ENCODE measurements at places on chromosomes 5 and 9.

DNA sequence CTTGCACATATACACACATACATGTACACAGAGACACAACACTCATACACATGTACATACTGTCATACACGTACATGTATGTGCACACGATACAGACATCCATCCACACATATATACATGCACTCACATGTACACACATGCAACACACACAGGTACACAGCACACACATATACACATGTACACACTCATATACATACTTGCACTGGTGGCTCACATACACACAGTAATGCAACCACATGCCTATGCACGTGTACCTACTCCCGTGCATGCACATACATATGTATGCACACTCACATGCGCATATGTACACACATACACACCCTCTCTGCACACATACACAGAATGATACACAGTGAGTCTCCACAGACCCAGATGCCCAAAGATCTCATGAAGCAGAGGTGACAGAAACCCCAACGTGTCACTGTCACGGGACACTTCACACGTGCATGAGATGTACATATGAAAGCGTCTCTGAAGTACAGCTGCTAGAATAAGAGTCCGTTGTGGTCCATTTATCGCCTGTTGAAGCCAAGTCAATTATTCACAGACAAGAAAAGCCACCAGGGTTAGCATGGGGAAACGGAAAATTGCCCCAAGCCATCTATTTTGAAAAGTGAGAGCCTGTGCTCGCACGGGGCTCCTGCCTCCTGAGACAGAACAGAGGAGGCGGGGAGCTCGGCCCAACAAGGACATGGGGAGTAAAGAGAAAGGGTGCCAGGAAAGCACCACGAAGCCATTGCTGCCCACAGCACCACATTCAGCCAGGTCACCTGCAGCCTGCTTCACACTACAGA lies 24.9 kb downstream of the LPCAT1 start:
- no peak for DNase-seq

DNA sequence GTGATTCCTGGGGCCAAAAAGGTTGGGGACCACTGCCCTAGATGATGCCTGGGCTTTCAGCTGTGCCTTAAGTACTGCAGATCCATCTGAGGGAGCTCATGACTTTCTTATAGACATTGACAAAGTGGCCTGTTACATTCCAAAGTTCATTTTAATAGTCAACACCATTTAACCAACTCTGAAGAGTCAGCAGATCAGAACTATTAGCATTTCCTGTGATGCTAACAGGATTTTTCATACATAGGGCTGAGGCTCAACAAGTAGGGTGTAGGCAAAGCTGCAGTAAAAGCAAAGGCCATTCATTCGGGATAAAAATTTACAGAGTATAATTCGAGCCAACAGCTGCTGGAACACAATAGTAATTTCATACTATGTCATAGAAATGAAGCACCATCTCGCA lies 105.4 kb downstream of the LPAR1 start:
- no peak for DNase-seq

- no peak for DNase-seq
Measured at GRCh38 chr5:78578015-78578414, 70.6 kb downstream of the LHFPL2 start.

GRCh38 chr5:131109540-131110255 lies 55.4 kb downstream of the HINT1 start:
- no peak for DNase-seq

- DNase-seq, result no peak
Measured at GRCh38 chr5:163248871-163249270, 188.5 kb upstream of the CCNG1 start.

DNA sequence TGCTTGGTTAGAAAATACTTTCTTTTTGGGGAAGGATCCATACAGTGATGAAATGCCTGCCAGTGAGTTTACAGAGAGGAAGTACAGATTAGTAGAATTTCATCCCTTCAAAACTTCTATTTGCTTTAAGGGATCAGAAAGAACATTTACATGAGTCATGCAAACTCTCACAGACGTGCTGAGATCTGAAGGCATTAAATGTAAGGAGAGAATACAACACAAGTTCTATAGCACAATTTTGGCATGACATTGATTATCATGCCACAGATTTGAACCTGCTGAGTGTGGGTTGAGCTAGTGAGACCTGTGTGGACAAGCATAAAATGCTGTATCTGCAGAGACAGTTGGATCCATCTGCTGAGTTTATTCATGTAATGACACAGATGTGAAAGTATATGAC lies 613.6 kb upstream of the SEMA6A start:
- DNase-seq, result no peak

DNA sequence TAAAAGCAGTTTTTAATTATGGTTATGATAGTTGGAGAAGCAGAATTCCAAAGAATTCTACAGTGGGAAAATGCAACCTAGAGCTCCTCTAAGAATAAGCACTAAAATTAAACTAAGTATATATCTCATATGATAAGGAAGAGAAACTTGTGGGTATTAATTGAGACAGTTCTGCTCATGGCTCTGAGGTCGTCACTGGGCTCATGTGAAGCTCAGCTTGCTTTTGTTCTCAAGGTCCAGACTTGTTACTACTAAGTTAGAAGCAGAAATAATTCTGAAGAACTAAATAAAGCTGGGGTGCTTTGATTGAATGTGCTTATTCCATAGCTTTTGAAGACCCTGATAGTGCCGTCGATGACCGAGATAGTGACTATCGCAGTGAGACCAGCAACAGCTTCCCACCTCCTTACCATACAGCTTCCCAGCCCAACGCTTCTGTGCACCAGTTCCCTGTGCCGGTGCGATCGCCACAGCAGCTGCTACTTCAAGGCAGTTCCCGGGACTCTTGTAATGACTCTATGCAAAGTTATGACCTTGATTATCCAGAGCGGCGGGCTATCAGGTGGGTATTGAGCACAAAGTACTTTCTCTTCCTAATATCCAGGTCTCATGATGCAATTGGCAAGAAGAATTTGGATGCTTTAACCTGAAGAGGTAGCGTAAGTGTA lies 133.7 kb downstream of the UNC13B start:
- DNase-seq, result no peak

DNA sequence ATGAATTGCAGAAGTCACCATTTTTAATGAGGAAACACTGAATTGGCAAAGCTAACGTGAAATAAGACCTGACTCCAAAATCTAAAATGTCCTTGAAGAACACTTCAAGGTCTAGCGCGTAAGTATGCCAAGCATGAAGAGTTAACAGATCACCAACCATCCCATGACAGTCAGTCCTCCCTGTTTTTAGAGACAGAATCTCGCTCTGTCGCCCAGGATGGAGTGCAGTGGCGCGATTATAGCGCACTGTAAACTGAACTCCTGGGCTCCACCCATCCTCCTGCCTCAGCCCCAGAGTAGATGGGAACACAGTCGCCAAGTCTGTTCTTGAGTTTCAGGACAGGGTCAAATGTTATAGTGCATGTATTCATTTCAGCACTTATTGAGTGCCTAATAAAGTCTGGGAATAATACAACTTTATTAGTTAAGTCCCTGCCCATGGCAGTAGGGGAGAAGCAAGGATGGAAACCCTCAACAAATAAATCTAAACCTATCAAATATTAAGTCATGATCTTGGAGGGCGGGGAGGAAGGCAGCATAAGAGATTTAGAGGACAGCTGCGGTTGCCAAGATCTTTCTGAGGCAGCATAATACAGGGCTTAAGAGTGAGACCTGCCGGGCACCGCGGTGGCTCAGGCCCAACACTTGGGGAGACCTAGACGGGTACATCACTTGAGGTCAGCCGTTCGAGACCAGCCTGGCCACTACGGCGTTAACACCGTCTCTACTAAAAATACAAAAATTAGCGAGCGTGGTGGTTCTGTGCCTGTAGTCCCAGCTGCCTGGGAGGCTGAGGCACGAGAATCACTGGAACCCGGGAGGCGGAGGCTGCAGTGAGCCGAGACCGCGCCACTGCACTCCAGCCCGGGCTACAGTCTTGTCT lies 1.1 kb downstream of the ATPSCKMT start:
- DNase-seq, result no peak

DNA sequence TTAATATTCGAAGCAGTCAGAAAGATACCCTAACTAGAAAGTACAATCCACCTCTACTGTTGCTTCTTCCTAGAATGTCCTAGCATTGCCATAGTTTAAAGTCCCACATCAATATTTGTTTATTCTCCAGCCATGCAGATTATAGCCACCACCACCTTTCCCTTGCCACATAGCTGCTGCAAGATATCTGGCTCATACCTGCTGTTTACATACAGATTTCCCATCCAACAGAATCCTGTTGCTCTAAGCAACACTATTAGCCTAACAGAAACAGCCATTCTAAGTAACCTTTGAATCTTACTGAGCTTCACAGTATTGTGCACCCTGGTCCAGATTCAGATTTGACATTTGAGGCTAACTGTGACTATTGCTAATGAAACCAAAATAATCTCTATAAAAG lies 45.6 kb downstream of the GNAQ start:
- no peak for DNase-seq

- DNase-seq, result no peak
Measured at GRCh38 chr5:87076931-87077330, 190.8 kb upstream of the RASA1 start.

DNA sequence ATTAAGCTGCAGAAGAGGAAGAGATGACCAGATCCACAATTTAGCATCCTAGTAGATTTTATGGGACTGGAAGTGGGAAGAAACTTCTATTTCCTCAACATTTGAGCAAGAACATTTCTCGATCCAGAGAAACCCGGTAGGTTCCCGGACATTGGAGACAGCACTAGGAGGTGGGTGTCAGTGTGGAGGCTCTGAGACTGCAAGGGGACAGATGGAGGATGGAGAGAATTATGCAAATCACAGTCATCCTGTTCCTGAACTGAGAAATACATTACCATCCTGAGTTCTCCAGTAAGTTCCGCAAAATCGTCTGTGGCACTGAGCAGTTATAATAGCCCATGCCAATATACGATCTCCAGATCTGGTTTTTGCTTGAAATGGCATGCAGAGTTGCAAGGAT lies 25.6 kb downstream of the GLDC start:
- DNase-seq, result no peak

GRCh38 chr9:137250329-137251193 lies 525 bp upstream of the STPG3 start:
- DNase-seq, result no peak

DNA sequence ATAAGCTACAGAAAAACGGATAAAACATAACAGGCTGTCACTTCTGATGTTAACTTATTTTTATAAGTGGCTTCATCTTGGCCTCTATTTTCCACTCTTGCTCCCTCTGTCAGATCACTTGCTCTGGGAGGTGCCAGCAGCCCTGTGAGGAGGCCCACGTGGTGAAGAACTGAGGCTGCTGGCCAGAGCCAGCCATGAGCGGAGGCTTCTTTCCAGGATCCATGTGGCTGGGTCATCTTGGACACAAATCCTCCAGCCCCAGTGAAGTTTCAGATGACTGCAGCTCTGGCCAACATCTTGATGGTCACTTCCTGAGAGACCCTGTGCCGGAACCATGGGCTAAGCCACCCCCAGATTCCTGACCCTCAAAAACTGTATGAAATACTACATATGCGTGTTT lies 7.5 kb upstream of the CMBL start:
- DNase-seq, result no peak

GRCh38 chr5:127960270-127960691 lies 123.3 kb upstream of the SLC12A2 start:
- DNase-seq, result no peak

GRCh38 chr5:75734913-75735789 lies 17.9 kb upstream of the POC5 start:
- DNase-seq, result no peak

DNA sequence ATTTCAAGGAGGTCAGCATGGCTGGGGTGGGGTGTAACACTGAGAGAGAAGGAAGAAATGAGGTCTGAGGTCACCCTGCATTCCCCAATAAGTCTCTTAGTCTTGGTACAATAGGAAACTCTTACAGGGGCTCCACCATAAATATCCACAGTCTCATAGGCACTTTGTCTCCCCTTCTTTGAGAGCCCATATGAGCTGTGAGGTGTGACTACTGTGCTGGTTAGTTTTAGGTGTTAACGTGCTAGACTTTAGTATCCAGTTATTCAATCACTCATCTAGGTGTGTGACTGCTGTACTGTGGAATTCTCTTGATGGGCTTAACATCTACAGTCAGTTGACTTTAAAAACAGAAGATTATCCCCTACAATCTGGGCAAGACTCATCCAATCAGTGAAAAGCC lies 378.1 kb upstream of the RFX3 start:
- DNase-seq, result no peak

GRCh38 chr5:124885490-124885889 lies 139.1 kb upstream of the ZNF608 start:
- DNase-seq, result no peak

- no peak for DNase-seq
Measured at GRCh38 chr9:97307500-97308163, at the start of gene CCDC180. CCDC180 (plus strand) TSS chr9:97307659; CDS start chr9:97308064, 405 bp downstream.

GRCh38 chr5:133398646-133399101 lies 213.7 kb downstream of the FSTL4 start:
- no peak for DNase-seq

DNA sequence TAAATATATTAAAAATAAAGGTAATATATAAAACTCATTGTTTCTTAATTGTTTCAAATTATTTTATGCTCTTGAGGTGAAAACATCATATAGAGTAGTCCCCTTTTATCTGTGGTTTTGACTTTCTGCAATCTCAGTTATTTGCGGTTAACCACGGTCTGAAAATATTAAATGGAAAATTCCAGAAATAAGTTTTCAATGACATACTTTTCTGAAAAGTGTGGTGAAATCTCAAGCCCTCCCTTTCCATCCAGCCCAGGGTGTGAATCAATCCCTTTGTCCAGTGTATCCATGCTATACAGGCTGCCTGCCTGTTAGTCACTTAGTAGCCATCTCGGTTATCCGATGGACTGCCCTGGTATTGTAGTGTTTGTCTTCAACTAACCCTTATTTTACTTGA lies 546.7 kb upstream of the DMAC1 start:
- no peak for DNase-seq

GRCh38 chr5:176533894-176534611 lies 3.1 kb downstream of the RNF44 start:
- DNase-seq, result no peak

- no peak for DNase-seq
Measured at GRCh38 chr5:163260961-163261360, 176.4 kb upstream of the CCNG1 start.

GRCh38 chr5:172952034-172952511 lies 7.2 kb upstream of the RPL26L1 start:
- no peak for DNase-seq

GRCh38 chr5:6317116-6317798 lies 61.1 kb downstream of the MED10 start:
- no peak for DNase-seq

DNA sequence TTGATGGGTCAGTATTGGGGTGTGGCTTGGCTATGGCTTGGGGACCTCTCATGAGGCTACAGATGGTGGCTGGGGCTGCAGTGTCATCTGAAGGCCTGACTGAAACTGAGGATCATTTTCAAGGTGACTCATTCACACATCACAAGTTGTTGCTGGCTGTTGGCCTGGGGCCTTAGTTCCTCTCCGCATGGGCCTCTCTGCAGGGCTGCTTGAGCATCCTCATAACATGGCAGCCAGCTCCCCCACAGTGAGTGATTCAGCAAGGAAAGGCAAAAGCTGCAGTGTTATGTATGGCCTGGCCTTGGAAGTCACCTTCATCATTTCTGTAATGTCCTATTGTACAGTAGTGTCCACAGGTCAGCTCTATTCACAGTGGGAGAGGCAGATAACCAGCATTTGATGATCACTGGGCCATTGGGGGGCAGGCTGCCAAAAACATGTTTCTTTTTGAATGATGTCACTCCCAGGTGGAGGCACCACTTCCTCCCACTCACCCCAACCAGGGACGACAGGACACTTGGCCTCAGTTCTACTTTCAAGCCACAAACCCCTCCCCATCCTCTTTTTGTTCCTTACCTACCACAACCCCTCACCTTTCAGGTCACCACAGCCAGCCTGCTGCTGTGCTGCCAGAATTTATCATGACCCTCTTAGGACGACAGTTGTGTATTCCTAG lies 14.4 kb downstream of the FGD3 start:
- DNase-seq, result no peak

GRCh38 chr9:16154521-16155078 lies 601.8 kb downstream of the CCDC171 start:
- no peak for DNase-seq
